Activated CD8-positive, alpha-beta memory T cell treated with anti-CD3 and anti-CD28 coated beads for 4 hours (primary cell): ENCODE measurements at places on chromosomes 1 and 21.

- DNase-seq, result no peak
Measured at GRCh38 chr1:93078203-93078602, 880 bp upstream of the MTF2 start.

DNA sequence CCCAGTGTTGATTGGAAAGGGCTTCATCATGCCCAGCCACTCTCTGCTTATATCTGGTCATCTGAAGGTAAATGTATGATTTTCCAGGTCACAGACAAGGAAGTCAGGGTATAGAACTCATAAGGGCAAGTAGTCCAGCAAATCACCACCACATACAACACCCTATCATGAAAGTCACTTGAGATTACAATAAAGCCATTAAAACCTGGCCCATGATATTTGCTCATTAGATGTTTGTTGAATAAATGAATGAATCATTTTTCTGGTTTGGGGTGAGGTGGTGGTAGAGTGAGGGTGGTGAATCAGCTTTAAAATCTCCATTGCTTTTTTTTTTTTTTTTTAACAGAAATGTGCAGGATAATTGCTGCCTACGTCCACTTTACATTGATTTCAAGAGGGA is 91.9 kb downstream of the TGFB2 start:
- DNase-seq, result no peak

DNA sequence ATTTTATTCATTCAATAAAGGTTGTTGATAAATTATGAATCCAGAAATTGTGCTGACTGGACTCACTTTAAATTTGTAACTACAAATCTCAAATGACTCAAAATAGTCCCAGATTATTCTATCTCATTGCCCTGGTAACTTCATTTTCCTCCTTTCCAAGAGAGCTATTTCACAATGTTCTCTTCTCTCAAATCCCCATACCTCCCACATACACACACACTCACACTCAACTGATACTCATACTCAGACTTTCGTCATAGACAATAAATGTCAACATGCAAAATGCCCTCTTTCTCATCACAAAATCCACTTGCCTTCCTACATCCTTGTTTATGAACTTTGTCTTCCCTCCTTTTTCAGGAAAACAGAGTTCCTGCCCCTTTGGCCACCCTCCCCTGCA is 33.3 kb downstream of the EXTL2 start:
- no peak for DNase-seq

DNA sequence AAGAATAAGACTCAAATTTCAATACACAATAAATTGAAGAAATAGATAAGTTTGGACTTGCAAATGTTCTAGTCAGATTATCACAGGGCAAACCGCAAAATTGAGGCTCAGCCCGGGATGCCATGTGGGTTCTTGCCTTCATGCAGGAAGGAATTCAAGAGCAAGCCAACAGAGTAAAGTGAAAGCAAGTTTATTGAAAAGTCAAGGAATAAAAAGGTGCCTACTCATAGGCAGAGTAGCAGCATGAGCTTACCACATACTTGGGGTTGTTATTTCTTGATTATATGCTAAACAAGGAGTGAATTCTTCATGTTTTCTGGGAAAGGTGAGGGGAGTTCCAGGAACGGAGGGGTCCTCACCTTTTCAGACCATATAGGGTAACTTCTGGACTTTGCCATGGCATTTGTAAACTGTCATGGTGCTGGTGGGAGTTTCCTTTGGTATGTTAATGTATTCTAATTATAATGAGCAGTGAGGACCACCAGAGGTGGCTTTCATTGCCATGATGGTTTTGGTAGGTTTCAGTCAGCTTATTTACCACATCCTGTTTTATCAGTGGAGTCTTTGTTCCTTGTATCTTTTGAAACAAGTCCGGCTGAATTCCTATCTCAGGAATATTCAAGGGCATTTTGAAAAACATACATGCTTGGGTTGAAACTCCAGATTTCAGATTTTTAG is 2.0 kb upstream of the OR2AK2 start:
- DNase-seq, result no peak

DNA sequence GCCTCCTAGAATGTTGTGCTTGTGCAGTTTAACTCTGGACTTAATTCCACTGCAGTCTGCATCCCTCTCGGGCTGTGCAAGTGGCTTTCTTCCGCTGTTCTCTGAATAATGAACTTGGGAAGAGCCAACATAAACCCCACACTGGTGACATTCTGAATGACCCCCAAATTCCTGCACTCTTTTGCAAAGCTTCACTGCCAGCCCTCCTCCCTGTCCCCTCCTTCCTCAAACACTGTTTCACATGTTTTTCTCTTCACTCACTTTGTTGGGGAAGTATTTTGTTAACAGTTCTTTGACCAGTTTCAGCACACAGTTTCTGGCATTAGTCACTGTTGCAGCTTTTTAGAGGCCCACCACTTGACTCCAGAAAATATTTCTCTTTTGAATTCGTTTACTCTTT is 39.7 kb downstream of the GNG12 start:
- no peak for DNase-seq

- DNase-seq, result no peak
Measured at GRCh38 chr21:25578056-25578961, 29.0 kb downstream of the MRPL39 start.

DNA sequence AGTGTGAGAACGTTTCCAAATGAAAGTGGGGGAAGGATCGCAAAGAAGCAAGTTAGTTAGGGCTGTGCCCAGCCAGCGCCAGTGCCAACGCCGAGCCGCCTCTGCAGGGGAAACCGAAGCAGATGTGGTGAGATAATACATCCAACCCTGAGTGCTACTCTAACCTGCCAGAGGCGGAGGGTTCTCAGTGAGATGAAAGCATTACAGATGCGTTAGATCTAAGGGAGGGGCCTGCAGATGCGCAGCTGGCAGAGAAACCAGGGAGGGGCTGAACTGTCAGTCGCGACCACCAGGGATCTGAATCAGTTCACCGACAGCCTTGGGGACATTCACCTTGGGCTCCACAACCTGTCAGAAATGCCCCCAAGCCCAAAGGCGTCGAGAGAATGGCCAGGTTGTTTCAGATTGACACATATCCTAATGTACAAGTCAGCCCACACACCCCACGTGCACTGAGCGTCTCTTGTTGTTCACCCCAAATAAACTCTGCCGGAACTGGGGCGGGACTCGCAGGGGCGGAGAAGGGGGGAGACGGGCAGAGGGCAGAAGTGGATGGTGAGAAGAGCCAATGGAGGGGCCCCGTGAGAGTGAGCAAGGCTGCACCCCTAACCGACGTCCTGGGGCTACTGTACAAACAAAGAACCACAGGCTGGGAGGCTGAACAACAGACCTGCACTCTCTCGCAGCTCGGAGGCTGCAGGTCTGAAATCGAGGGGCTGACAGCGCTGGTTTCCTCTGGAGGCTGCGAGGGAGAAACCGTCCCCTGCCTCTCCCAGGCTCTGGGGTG is 8.7 kb upstream of the UMODL1 start:
- DNase-seq, result peak; percentile 54

GRCh38 chr1:98119796-98120195 is 199.0 kb upstream of the DPYD start:
- no peak for DNase-seq

DNA sequence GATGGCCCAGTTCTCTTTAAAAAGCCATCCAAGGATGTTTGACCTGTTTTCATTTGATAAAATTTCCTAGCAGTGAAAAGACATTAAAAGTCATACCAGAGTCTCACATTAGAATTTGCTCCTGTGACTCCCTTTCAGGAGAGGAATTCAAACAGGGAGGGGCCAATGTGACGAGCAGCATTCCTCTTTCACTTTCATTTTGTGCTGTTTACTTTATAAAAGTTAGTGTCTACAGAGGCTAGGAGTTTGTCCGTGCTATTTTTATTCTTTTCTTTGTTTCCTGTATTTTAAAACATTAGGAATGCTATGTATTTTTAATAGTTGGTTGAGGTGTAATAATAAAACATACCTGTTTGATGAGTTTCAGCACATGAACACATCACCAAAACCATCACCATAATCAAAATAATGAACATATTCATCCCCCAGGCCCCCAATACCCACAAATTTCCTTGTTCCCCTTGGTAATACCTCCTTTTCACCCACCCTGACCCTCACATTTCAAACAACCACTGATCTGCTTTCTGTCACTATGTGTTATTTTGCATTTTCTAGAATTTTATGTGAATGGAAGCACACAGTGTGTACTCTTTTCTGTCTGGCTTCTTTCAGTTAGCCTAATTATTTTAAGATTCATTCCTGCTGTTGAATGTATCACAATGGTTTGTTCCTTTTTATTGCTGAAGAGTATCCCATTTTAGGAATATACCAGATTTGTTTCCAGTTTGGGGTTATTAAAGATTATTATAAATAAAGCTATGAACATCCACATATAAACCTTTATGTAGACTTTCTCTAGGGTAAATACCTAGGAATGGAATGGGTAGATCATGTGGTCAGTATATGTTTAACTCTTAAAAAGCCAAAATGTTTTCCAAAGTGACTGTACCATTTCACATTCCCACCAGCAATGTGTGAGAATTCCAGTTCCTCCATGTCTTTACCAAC is 129.5 kb downstream of the TENT5C start:
- DNase-seq, result no peak

GRCh38 chr1:228410015-228410414 is 3.4 kb upstream of the TRIM11 start:
- no peak for DNase-seq

DNA sequence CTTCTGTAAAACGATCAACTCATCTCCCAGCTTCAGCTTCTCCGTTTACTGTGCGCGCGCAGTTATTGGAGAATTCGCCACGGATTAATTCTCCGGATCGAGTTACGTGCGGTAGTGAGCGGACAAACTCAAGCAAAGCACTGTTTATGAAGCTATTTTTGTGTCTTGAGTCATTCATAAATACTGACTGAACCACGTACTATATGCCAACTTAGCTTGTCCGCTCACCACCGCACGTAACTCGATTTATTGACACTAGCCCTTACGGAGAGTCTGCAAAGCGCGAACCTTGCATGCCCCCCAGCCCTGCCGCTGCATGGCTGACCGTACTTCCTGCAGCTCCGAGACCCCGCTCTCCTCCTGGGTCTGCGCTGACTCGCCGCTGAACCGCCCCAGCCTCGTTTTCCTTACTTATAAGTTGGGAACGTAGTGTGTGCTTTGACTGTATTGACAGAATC is 773 bp downstream of the CHD1L start:
- no peak for DNase-seq

- DNase-seq, result no peak
Measured at GRCh38 chr1:169694304-169695075, 16.9 kb downstream of the SELL start.

- no peak for DNase-seq
Measured at GRCh38 chr21:43884012-43884860, 19.2 kb downstream of the AGPAT3 start.

DNA sequence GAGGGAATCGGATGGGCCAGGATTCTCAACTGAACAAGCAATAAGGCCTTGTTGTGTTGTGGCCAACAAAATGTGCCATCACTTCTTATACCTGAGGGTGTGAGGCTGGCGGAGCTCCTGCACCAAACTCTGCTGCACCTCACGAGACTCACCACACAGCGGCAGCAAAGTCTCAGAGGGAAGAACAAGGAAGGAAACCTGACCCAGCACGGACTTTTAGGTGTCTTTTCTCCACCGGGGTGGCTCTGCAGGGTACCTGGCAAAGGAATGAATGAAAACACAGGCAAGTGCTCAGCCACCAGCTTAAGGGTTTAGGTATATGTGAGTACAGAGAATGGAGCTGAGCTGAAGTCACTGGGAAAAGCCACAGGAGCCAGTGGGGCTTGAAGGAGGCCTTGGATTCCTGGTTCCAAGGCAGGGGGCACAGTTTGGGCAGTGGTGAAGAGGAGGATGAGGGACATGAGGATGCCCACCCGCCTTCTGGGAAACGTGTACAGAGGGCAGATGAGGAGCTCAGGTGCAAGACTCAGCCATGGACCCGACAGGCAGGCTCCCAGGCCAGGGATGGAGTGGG is 31.1 kb upstream of the HSD3B1 start:
- no peak for DNase-seq

DNA sequence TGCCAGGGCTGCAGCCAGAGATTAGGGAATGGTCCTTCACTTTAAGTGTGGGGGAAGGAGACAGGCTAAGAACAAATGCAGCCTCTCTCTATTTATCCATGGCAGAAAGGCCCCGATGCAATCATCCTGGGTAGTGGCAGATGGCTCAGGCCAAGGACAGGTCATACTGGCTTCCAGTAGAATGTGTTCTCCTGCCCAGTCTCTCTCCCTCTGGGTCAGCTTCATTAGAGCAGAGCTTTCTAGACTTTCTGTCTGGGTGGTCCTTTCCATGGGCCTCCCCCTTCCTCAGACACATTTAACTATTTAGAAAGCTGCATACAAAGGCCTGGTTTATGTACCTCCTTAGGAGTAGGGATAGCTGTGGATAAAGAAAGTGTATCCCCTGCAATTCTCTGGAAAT is 4.8 kb upstream of the PTCH2 start:
- no peak for DNase-seq

DNA sequence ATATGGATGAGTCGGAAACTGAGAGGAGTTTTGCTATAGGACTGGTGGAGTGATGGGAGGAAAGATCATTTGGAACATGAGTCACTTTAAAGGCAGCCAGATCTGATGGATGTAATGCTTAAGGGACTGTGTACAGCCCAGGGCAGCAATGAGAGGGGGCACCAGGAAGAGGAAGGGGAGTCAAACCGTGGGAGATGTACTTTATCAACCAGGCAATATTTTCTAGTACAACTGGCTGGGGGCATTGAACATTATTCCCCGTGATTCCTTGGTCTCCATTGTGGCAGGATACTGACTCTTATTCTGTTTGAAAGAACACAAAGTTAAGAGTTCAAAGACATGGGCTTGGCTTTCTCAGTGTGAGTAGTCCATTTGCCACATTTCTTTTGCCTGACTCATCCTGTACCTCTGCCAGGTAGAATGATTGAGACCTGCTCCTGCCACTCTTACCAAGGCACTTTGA is 268.2 kb upstream of the NR5A2 start:
- no peak for DNase-seq

DNA sequence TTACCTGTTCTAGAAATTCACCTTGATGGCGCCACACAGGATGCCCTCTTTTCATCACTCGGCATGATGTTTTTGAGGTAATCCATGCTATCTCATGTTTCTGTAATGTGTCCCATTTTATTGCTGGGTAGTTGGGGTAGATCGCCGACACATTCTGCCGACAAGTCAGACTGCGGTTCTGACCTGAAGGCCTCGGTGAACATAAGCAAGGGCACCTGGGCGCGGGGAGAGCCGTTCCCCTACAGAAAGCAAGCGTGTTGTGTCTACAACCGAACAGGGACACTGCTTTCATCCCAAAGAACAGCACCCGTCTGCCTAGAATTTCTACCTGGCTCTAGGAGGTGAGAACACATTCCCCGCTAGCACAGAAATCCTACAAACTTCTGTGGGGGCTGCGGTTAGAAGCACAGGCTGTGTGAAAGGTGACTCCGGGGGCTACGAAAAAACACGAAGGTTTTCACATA is 149.2 kb downstream of the PPIAL4G start:
- no peak for DNase-seq

DNA sequence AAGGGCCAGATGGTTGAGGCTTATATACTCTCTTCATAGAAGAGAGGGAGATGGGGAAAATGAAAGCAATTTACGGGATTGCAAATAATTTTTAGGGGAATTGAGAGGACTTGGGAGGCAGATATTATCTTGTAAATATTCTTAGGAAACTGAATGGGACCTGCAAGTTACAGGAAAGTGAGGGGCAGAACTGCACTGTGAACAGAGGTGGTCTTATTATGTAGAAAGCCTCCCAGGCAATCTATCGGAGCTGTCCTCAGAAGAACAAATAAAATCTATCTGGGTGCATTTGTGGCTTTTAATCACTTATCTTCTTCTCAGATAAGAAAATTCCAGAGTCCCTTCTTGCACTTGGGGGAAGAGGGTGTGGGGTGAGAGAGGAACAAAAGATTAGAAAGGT is 223.5 kb downstream of the RHOU start:
- DNase-seq, result no peak

- DNase-seq, result no peak
Measured at GRCh38 chr1:42135426-42135825, 17.8 kb upstream of the GUCA2B start.
